ENCODE measurements at places on chromosomes 12 and 14.
A peak's percentile ranks its signal among the peaks of the same experiment; 100 is the strongest.

GRCh38 chr12:51687614-51688013, 96.6 kb downstream of the SCN8A start:
- DNase-seq: no peak

DNA sequence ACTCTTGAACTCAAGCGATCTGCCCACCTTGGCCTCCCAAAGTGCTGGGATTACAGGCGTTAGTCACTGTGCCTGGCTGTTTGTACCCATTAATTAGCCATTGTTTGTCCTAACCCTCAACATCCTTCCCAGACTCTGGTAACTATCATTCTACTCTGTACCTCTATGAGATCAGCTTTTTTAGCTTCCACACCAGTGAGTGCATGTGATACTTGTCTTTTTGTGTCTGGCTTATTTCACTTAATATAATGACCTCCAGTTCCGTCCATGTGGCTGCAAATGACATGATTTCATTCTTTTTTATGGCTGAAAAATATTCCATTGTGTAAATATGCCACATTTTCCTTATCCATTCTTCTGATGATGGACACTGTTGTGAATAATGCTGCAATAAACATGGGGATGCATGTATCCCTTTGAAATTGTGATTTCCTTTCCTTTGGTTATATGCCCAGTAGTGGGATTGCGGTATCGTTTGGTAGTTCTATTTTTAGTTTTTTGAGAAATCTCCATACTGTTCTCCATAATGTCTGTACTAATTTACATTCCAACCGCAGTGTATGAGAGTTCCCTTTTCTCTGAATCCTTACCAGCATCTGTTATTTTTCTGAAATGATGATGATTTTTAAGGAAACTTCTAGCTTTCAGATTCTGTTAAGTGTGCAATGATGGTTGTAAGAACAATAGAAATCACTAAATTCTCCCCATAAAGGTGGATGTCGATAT, 6.7 kb upstream of the PPP4R3A start:
- DNase-seq: no peak

DNA sequence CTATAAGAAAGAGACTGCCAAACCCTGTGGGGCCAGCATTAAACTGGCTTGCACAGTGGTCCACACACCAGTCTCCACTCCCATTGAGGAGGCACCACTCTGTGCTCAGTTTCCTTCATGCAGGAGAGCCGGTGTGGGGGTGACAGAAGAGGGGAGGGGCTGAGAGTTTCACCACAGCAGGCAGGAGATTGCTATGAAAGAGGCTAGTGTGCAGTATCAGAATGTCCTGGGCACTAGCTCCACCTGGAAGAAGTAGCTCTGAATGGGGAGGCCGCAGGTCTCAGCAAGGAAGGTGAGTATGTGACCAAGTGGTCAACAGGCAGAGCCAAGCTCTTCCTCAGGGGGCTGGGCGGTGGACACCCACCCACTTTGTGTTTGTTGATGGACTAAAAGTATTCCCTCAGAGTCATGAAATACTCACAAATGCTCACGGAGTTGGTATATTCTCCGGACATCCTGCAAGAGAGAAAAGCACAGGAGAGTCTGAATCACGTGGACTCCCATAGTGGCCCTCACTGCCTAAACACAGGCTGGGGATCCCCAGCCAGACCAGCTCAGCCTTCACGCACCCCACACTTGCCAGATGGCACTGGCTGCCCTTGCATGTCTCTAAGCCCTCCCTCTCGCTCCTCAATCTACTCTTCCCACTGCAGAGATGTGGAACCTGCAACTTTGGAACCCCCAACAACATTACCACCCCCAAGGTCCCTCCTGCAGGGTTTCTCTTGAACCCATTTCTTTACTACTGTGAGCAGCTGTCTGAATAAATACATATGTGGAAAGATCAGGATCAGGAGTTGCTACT, 7.8 kb upstream of the KRT72 start:
- DNase-seq: no peak

DNA sequence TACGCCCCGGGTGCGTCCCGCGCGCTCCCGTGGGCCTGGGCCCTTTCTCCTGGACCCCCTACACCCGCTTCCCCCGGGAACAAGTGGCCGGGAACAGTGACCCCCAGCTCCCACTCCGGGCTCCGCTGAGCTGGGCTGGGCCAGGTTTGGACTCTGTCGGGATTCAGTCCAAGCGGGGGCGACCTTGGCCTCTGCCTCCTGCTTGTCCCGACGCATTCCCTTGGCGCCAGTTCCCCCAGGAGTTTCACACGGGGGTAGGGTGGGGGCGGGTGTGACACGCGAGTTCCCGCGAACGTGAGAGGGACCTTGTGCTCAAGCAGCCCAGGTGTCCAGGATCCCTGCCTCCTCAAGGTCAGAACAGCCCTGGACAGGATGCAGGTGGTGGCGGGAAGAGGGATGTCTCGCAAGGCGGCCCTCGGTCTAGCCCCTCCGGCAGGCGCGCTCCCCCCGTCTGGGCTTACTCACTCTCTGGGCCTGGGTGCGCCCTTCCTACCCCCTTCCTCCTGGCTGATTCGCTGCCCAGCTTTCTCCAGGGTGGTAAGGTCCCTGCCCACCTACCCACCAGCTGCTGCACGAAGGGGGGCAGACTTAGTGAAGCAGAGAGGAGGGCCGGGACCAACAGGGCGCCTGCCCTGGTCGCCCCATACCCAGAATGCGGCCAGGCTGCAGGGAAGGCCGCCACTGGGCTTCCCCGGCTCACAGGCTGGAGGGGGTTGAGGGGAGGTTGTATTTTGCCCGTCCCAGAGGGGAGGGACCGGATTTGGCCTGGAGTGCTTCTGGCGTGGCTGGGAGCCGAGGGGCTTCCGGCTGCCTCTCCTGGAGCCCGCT, 862 bp downstream of the CRIP2 start:
- no peak for DNase-seq

DNA sequence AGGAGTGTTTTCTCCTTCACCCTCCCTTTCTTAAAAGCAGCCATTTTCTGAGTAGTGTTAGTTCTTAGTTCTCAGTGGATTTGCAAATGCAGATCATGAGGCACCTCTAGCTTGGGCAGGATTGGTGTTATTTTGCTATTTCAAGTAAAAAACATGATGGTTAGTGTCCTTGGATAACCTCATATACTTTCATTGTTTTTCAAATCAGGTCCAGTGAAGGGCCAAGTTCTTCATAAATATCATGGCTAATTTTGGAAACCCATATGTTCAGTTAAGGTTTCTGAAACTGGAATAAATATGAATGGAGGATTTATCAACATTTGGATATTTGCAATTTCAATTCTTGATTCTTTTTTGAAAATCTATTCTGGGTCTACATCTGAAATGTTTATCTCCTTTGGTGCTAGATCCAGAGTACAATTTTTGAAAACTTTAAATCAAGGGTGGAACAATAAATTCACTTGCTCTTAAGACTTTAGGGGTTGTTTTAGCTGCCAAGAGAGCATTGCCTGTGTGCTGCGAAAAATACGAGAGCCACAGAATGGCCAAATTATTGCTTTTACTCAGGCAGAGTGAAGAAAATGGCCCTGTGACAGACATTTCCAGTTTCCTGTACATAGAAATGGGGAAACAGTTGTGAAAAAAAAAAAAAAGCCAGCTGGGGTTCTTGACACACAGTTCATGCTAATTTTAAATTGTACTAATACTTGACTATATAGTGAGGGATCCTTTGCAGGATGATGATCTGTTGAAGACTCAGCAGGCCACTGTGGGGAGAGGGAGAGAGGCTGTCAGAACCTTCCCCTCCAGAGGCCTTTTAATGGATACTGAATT, 104.6 kb downstream of the BICD1 start:
- no peak for DNase-seq

DNA sequence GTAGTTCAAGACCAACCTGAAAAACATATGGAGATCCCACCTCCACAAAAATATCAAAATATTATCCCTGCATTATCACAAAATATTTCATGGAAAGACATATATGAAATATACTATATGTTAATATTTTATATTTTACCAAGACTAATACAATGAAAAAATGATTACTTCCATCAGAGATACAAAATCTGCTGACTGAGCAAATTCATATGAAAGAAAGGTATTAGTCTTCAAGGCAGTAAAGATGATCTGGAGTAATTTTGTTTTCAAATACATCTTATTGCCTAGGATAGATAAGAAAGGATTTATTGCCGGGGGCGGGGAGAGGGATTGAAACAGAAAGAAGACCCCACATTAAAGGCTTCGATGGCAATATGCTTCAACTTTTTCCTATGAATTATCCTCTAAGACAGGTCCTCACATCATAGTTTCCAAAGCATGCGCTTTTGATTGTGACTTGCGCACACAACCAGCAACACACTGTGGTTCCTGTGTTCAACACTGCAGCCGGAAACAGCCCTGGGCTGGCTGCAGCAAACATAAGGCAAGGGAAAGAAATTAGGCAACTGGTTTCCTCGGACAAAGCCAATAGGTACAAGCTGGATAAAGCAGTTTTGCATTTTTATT, 83.2 kb downstream of the SPPL3 start:
- peak; percentile 0 for DNase-seq

DNA sequence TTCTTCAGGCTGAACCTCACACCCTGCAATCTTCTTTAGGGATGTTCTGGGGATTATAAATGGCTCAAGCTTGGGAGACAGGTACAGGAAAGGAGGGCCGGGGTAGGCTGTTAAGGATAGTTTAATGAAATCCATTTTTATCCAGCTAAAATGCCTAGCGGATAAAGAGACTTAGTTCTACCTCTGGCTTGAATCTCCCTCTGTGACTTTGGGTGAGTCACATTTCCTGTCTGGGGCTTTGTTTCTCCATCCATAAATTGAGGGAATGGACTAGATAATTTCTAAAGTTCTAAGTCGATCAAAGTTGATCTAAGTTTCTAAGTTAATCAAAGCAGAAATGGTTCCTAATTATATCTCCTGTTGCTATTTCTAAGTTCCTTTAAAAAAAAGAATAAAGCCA, 319.6 kb upstream of the E2F7 start:
- no peak for DNase-seq

Data from stimulated activated CD8-positive, alpha-beta memory T cell treated with anti-CD3 and anti-CD28 coated beads, Interleukin-7, amount 100 ng/mL, for 1 hour (primary cell).